T follicular helper cell (primary cell): ENCODE measurements at places on chromosomes 16 and 17.

- no peak for DNase-seq
Observed at GRCh38 chr17:58974354-58974753, 132.3 kb downstream of the TRIM37 start.

GRCh38 chr16:57566436-57566835 lies 24.0 kb downstream of the ADGRG5 start:
- DNase-seq, result no peak

DNA sequence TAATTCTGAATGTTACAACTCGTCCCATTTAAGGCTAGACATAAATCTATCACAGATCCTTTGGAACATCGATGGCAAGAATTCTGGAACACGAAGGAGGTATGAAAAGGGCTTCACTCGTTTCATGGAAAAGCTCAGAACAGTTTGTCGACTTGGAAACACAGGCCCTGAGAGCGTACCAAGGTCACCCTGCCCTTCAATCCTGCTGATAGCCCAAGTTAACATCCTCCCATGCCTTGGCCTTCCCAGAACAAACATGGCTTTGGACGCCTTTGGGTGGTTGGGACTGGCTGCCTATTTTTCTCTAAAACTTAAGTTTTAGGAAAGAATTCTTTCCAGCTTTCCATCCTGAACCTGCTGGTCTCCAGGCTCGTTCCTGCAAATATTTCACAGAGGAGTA lies 396.1 kb downstream of the MAF start:
- no peak for DNase-seq

DNA sequence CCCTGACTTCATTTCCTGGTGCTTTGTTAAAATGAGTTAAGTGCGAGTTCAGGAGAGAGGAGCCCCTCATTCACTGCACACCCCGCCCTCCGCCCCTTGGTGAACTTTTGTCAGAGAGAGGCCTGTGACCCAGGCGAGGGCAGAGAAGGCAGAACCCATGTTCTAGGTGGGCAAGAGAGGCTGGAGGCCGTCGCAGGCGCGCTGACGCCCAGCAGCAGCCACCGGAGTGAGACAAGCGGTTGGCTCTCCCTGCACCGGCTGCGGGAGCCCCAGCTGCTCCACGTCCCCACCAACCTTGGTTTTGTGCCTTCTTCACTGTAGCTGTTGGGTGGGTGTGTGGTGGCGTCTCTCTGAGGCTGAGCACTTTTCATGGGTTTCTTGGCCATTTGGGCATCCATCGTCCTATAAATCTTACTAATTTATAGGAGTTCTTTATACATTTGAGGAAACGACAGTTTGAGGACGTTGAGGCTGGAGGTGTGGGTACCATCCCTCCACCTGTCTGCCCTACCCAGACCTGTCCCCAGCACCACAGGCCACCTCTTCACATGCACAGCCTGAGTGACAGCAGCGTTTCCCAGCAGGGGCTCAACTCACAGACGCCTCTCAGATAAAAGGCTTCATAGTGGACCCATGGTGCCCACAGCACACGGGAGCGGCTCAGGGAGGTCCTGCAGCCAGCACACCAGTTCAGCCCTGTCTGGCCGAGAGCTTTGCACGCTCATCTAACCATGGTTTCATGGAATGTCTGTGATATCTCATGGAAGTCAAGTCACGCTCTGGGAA lies 45.2 kb upstream of the CBFA2T3 start:
- DNase-seq, result no peak

DNA sequence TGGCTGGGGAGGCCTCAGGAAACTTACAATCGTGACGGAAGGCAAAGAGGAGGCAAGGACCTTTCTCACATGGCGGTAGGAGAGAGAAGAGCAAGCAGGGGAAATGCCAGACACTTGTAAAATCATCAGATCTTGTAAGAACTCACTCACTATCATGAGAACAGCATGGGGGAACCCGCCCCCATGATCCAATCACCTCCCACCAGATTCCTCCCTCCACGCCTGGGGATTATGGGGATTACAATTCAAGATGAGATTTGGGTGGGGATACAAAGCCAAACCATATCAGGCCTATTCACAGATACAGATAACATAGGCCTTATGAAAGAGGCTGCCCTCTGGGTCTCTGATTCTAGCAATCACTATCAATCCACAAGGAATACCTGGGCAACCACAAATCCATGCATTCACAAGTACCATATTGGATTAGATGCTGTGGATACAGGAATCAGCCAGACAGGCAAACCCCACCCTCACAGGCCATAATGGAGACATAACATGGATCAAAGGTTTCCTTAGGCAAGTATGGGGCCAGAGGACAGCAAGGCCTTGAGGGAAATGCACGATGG lies 284.9 kb downstream of the SOX9 start:
- no peak for DNase-seq

GRCh38 chr17:35998756-35999155 lies 2.6 kb downstream of the CCL15 start:
- no peak for DNase-seq

DNA sequence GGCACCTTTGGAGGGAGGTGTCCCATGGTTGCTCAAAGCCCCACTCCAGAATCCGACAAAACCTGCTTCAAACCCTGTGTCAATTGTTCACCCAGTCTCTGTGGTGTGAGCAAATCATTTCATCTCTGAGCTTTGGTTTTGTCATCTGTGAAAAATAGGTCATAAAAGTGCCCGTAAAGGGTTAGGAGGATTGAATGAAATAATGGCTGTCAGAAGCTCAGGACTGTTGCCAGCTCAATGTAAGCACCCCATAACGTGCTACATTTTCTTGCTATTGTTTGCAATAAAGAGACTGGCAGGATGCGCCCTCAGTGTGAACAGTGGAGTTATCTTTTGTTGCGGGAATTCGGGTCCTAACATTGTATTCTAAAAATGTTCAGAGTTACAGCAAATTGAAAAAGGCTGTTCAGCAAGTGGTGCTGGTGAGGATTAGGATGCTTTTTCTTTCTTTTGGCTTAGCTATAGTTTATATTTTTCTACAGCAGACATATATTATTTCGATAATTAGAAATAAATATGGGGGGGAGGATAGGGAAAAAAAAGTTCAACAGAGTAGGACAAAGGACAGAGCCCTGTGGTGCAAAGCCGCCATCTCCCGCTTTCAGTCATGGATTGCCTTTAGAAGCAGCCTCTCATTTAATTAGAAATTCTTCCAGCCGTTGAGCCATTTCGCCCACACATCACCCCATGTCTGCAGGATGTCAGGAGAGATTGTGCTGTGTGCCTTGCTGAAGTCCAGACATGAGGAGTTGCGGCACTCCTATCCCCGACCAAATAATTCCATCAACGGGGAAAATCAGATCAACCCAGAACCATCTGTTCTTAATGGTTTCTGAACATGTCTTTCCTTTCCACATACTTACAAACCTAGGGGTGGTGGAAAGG lies 20.9 kb upstream of the PYY start:
- no peak for DNase-seq

GRCh38 chr17:79581324-79581932 lies 29.4 kb downstream of the RBFOX3 start:
- no peak for DNase-seq

GRCh38 chr17:64297467-64298088 lies 34.5 kb upstream of the TEX2 start:
- DNase-seq, result no peak

GRCh38 chr17:49777563-49777962 lies 10.9 kb upstream of the KAT7 start:
- DNase-seq, result no peak

GRCh38 chr17:28039251-28039650 lies 3.2 kb upstream of the NLK start:
- DNase-seq, result no peak

DNA sequence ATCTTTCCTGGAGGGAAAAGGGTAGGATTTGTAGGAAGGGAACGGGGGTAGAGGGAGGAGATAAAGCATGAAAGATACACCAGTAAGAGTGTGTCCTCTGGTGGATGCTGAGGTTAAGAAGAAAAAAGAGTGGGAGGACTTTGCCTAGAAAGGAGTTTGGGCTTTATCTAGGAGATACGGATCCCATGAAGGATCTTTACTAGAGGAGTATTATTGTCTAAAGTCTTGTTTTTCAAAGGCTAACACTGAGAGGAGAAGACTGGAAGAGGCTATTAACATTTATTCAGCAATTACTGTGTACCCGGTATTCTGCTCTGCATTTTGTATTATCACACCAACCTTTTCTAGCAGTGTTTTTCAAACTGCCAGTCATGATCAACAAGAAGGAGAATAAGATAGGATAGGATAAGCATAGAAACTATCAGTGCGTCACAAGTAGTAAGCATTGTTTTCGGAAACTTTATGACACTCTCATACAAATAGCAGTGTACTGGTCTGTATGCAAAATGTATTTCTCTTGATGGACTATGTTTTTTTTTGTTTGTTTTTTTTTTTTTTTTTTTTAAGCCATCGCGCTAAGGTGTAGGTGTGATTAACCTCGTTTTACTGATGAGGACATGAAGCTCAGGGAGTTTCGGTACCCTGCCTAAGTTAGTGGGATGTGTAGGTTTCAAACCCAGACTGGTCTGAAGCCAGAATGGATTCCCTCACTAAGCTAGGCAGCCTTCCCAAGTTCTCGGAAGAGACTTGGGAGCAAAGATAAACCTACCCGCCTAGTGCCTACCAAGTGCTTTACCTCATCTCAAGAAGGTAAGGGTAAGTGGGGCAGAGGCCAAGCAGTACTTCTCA lies 1.3 kb upstream of the SP2 start:
- no peak for DNase-seq

GRCh38 chr17:40679523-40679907 lies 14.5 kb upstream of the KRT222 start:
- no peak for DNase-seq

DNA sequence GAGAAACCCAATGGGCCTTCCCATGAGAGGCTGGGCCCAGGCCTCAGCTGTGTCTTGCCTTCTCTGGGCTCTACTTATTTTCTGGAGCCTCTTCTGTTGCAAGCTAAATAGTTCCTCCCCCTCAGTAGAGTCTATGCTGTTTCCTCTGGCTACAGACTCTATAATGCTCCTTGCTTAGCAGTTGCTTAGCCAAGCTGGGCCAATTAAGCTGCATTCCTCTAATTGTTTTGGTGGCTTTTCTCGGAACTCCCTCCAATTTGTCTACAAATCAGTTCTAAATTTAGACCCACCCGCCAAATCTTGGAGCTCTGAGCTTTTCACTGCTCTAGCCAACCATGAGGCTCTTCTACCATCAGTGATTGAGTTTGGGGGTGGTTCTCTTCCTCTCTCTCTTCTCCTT lies 302.7 kb upstream of the ASIC2 start:
- DNase-seq, result no peak

- DNase-seq, result no peak
Observed at GRCh38 chr17:31002047-31002446, 31.2 kb downstream of the RNF135 start.
